Ascending aorta (tissue), 2 donors: ENCODE measurements at places on chromosomes 3 and 15.

GRCh38 chr3:170585937-170586310, at the start of gene SLC7A14:
Gene SLC7A14 (minus strand): TSS chr3:170586075. CDS start chr3:170526936, 59,139 bp downstream.
- no peak for DNase-seq

DNA sequence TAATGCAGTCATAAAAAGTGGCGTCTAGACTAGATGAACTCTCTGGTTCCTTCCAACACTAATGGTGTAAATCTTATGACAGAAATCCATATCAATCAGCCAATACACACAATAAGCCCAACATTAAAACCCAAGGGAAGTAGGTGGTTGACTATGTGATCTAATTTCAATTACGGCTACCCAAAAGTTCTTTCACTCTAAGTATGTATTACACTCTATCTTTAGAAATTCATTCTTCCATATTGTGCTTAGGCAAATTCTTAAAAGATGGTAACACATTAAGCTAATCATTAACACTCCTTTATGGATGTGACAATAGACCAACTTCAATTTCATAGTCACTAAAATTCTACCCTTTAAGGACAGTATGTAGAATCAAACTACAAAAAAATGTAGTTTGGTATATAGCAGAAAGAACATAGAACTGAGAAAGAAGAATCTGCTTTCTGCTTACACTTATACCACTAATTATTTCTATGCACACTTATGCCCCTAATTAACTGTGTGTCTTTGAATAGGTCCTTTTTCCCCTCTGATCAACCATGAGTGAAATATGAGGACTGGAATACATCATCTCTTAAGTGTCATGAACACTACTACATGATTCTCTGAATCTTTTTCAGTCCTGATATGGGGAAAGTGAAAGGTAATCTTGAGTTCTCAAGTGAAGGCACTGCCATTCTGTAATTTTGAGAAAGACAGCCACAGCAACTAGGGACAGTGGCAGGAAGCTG, 557.6 kb downstream of the IGSF11 start:
- no peak for DNase-seq

GRCh38 chr3:51539291-51539941, 897 bp downstream of the RAD54L2 start:
- no peak for DNase-seq

DNA sequence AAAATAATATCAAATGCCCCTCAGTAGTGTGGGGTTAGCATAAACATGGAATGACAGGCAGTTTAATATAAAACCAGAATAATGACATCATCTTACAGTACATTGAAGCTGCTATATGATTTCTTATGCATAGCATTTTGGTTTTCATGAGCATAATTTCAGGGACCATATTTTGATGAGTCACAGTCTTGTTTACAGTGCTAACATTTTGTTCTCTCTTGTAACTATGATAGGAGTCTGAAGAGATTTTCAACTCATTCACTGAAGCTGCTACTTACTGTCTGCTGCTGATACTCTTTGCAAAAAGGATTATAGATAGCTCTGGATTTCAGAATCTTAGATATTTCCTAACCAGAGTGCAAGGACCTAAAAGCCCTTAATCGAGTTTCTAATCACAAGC, 92.6 kb upstream of the CCDC54 start:
- DNase-seq: no peak

DNA sequence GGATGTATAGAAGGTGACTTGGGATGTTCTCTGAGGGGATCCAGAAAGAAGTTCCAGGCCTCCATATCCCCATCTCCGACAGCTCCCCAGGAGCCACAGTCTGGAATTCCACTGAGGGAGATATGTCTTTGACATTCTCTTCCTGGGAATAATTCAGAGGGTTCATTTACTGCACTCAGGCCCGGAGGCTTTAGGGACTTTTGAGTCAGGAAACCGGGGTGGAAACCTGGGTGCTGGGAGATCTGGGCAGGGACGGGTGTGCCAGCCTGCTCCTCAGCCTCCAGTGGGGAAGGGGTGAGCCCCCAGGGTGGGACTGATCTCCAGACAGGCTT, 147.7 kb downstream of the SMAD6 start:
- DNase-seq: no peak

DNA sequence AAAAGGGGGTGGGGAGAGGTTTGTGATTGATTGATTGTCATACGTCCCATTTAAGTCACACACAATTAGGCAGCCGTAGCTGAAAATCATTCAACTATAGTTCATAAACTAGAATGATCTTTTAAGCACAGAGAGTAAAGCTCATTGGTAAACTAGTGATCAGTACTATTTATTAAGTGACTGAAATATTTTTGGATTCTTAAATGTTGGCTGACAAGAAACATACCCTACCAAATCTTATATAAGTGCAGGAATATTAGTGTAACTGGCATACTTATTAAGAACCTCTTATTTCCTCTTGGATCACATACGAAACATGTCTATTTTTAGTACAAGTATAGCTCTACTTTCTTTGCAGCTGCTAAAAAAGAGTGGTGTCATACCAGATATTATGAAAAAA, 8.4 kb upstream of the ABHD10 start:
- no peak for DNase-seq

DNA sequence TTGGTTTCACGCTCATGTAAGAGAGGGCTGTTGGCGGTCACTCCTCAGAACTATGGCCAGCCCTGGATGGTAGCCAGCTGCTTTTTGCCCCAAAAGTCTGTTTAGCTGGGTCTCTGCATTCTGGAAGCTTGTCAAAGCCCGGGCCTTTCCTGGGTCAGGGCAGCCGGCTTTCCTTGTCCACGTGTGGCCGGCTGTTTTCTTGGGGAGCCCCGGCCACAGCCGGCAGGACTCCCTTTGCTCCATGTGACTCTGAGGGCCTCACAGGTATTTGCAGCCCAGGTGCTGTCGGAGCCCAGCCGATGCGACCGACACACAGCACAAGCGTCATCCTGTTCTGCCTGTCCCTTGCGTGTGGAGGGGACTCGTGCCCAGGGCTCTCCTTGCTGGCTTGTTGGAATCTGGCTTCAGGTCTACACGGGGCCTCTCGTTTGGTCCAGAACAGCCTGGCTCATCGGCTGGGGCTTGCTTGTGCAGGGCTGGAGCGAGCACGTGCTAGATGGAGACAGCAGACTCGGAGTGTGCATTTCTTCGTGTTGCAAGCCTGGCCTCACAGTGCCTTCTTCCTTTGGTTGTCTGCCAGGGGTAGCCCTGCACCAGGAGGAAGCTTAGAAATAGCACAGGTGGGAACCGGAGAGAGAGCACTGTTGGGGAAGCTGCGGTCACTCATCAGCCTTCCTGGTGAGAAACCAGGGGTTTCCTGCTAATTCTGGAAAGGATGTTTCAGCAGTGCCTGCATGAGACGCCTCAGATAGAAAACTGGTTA, 51.5 kb downstream of the PGPEP1L start:
- DNase-seq: no peak

DNA sequence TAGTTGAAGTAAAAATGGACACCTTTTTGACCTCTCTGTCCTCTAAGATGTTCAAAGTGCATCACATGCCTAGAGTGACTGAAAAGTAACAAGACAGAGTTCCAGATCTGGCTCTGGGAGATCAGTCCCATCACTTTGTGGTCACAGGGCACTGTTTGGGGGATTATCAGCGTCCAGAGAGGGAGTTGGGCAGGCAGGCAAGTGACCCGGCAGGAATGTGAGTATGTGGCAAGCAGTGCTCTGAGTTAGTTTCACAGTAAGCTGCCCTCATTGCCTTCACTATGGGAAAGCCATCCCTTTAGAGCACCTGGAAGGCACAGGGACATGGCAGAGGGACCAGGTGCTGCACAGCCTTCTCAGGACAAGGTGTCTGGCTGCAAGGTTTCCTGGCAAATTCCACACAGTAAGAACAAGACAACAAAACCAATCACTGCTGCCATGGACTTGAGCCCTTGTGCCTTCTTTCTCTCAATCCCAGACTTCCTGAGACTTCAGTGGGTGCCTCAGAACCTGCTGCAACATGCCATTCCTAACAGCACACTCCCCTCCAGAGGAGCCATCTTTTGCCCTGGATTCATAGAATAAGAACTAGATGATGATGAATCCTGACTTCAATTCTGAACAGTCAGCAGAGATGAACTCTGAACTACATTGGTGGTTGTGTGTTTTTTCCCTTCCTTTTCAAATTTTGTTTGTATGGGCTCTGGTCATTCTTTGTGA, 55.2 kb downstream of the TIPARP start:
- DNase-seq: no peak

DNA sequence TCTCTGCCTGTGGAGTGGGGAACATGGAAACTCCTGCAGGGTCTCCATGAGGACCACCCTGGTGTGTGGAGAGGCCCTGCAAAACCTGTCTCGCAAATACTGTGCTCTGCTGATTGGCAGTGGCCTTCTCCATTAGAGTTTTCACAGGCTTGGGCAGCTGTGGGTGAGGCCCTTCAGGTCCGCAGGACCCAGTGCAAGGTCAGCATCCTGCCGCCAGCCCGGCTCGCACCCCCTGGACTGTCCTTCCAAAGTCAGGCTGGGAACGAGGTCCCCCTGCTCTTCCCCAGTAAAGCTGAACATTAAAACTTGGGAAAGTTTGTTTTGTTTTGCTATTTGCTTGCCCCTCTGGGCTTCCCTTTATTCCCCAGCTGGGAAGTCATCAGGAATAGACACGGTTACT, 85.0 kb upstream of the PLXNA1 start:
- no peak for DNase-seq

DNA sequence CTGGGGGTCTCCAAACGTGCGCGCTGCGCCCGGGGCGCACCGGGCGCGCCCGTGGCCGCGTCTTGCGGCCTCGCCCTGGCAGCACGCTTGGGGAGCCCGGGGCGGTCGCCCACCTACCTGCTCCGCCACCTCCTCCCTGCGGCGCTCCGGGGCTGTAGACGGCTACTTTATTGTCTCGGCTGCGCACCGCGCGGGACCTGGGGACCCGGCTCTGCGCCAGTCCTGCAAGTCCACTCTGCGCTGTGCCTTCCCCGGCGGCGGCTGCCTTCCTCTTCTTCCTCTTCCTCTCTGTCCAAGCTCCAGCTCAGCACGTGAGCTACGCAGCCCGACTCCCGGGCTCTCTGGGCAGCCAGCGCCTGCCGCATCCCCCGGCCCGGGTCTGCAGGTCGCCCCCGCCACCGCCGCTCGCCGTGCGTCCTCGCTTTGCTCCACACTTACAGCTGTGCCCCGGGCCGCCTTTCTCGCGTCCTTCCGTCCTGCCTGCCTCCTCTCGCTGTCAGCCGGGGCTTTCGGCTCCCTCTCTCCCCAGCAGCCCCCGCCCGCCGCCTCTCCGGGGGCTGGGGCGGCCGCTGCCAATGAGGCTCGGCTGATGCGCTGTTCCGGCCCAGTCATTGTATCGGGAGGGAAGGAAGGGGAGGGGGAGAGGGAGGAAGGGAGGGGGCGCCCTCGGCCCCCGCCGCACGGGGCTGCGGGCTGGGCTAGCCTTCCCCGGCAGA, 156.4 kb upstream of the FRMD4B start:
- no peak for DNase-seq

DNA sequence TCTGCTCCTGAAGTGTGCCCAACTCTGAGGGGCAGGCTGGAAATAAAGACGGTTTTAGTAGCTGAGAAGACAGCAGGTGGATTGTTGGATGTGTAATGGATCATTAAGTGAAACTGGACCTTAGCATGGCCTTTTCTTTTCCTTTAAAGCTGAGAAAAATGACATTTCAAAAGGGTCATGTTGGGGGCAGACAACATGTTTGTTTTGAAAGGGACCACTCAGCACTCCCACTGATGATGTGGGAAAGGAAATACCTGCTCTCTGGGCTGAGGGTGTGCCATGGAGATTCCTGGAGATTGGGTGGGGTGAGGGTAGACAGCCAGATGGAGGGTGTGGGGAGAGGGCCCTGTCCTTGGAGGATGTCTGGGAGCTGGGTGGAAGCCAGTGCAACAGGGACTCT, 38.4 kb downstream of the ANAPC13 start:
- DNase-seq: no peak

- no peak for DNase-seq
Observed at GRCh38 chr15:100731267-100732152, 129.1 kb downstream of the ASB7 start.

DNA sequence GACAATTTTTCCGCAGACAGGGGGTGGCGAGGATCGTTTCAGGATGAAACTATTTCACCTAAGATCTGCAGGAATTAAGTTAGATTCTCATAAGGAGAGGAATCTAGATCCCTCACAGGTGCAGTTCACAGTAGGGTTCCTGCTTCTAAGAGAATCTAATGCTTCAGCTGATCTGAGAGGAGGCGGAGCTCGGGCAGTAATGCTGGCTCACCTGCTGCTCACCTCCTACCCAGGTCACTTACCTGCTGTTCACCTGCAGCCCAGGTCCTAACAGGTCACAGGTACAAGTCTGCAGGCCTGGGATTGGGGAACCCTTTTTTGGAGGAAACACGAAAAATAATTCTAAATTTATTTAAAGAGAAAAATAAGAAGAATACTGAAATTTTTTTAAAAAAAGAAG, 406.8 kb downstream of the MCTP2 start:
- DNase-seq: no peak
